Hematopoietic multipotent progenitor cell (in vitro differentiated cells): ENCODE measurements at places on chromosomes 12 and 14. TPM values are rescaled to one million over a fixed set of nuclear protein-coding genes. Genes with fewer than 3 reads are reported as not detected.

Gene DIO2
- under 0.01 TPM for total RNA-seq

- no peak for DNase-seq
Measured at GRCh38 chr12:101653030-101653429, 44.4 kb upstream of the CHPT1 start.

GRCh38 chr12:52004042-52004648 lies 2.6 kb upstream of the TAMALIN start:
- DNase-seq: no peak

DNA sequence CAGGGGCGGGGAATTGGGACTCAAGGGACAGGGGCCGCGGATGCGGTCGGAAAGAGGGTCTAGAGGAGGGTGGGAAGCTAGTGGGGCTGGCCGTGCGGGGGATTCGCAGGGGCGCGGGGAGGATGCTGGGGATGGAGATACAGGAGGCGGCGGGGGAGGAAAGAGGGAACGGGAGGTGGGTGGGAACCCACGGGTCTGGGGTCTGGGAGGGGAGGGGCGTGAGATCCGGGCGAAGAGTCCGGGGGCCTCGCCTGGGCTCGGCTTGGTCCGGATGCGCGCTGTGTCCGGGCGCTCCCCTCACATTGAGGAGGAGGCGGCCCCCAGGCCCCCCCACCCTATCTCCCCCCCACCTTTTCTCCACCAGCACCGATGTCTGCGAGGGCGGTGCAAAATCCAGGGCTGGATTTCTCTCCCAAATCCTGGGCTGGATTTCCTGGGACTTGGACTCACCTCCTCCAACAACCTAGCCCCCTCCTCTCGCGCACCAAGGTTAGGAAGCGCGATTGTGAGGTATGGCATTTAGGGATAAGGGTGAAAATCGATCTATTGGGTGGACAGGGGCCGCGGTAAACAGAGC lies at the start of gene AGAP2:
AGAP2 (minus strand) TSS at position 82 of the 577 bp plus-strand sequence. CDS start 496 bp downstream, outside the sequence.
- DNase-seq: no peak

- DNase-seq: peak; percentile 13
Measured at GRCh38 chr14:60092526-60092920, 800 bp downstream of the PCNX4 start.

GRCh38 chr14:72925815-72926291 lies 411 bp upstream of the DCAF4 start:
- no peak for DNase-seq
